ENCODE measurements at places on chromosomes 4 and X.

DNA sequence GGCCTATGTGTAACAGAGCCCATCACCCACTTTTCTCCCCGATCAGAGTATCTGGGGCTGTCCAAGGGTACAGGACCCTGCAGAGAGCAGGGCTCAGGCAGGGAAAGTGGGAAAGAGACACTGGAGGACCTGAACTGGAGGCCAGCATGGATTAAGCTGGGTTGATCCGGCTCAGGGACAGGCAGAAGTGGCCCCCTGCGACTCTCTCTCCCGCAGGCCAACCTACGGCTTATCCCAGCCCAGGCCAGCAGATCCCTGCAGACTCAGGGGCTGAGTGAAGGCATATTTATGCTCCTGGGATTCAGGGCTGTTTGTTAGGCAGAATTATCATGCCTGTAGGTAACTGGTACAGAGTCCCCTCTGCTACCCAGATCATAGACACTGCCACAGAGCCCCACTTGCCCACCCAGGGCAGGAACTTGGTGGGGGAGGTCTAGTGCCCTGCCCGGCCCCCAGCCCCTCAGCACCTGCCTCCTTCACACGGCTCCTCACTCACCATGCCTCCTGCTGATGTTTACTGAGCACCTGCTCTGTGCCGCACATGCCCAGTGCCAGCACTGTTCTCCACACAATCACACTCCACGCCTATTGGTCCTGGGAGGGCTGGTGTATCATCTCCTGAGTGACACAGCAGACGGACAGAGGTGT, 87.3 kb downstream of the ADRA2C start:
- H3K4me1 ChIP-seq = no peaks in the 10 kb centered on the region
- H3K4me3 ChIP-seq = no peak overlapping the region
- H3K36me3 ChIP-seq = no peaks in the 10 kb centered on the region
- no peaks in the 10 kb centered on the region for H3K27me3 ChIP-seq
- H3K27ac ChIP-seq = no peak overlapping the region

GRCh38 chr4:39888541-39888940, 89.2 kb downstream of the PDS5A start:
- no peaks in the 10 kb centered on the region for H3K27me3 ChIP-seq
- no peak for DNase-seq
- H3K4me1 ChIP-seq = no peaks in the 10 kb centered on the region

- H3K27ac ChIP-seq = no peak overlapping the region
- peaks cover 24% of the 10 kb centered on the region for H3K4me1 ChIP-seq
- H3K36me3 ChIP-seq = no peaks in the 10 kb centered on the region
- H3K4me3 ChIP-seq = no peak overlapping the region
- DNase-seq = no peak
- peaks cover 67% of the 10 kb centered on the region for H3K27me3 ChIP-seq
Measured at GRCh38 chr4:13529128-13529919, 15.0 kb downstream of the NKX3-2 start.

DNA sequence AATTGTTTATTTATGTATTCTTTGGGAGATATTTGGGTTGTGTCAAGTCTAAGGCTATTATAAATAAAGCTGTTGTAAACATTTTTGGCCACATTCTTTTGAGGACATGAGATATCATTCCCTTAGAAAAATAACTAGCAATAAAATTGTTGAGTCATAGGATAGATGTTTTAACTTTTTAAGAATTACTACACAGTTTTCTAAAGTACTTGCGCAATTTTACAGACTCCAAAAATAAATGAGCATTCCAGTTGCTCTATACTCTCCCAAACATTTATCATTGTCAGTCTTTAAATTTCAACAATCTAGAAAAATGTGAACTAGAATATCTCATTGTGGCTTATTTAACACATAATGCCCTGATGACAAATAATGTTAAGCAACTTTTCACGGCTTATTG, 189.1 kb upstream of the ADGRL3 start:
- no peak overlapping the region for H3K27ac ChIP-seq
- no peaks in the 10 kb centered on the region for H3K36me3 ChIP-seq
- no peak for DNase-seq
- no peaks in the 10 kb centered on the region for H3K27me3 ChIP-seq
- H3K4me3 ChIP-seq = no peak overlapping the region

DNA sequence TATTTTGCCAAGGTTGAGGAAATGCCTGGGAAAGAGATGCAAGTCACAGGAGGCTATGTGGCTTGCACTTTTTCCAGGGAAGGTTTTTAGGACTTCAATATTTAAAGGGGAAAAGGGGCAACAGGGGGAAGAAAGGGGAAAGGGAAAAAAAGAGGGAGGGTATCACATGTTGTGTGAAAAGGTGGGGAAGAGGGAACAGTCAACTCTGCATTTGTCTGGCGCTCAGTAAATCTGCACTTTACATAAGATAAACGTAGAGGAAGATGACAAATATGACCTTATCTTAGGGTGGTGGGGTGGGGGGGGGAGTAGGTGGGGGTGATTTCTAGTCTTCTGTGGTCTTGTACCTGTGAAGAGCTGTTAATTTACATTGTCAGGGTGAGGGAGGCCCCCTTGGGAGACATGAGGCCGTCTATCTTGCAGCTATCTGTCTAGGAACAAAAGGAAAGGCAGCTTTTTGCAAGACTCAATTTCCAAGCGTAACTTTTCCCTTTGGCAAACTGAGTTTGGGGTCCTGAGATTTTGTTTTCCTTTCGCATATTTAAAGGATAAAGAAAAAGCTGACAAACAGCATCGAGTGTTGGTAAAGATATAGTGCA, 71.5 kb upstream of the UCP1 start:
- no peak overlapping the region for H3K27ac ChIP-seq
- H3K27me3 ChIP-seq = peaks cover 2% of the 10 kb centered on the region
- no peaks in the 10 kb centered on the region for H3K4me1 ChIP-seq

GRCh38 chr4:145860897-145861296, 77.7 kb downstream of the ZNF827 start:
- no peaks in the 10 kb centered on the region for H3K4me1 ChIP-seq
- H3K4me3 ChIP-seq = no peak overlapping the region
- peaks cover 2% of the 10 kb centered on the region for H3K36me3 ChIP-seq
- no peaks in the 10 kb centered on the region for H3K27me3 ChIP-seq
- no peak for DNase-seq
- no peak overlapping the region for H3K27ac ChIP-seq

DNA sequence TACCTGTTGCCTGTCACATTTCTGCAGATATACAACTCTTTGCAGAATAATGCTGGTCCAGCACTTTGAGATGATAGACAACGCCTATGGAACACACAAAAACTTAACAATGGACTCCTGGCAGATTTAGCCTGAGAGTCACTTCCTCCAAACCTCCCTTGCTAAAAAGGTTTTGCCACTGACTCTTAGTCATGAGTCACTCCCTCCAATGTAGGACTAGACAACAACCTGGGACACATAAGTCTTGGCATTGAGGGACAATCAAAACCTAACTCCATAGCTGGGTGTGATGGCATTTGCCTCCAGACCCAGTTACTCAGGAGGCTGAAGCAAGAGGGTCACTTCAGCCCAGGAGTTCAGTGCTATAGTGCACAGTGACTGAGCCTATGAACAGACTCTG, 22.0 kb upstream of the EIF4E start:
- no peaks in the 10 kb centered on the region for H3K27me3 ChIP-seq
- no peaks in the 10 kb centered on the region for H3K36me3 ChIP-seq
- no peak overlapping the region for H3K4me3 ChIP-seq

- no peaks in the 10 kb centered on the region for H3K36me3 ChIP-seq
- H3K27ac ChIP-seq = no peak overlapping the region
- no peaks in the 10 kb centered on the region for H3K27me3 ChIP-seq
- no peak for DNase-seq
- no peak overlapping the region for H3K4me3 ChIP-seq
- no peaks in the 10 kb centered on the region for H3K4me1 ChIP-seq
Measured at GRCh38 chr4:184938871-184939270, 79.4 kb upstream of the HELT start.

- no peak overlapping the region for H3K27ac ChIP-seq
- H3K4me1 ChIP-seq = no peaks in the 10 kb centered on the region
- DNase-seq = no peak
Measured at GRCh38 chrX:20479048-20479447, 212.3 kb upstream of the RPS6KA3 start.

All from CD4-positive, CD25-positive, alpha-beta regulatory T cell (primary cell).